ENCODE measurements at places on chromosomes 1 and 21.
A peak's percentile ranks its signal among the peaks of the same experiment; 100 is the strongest.

DNA sequence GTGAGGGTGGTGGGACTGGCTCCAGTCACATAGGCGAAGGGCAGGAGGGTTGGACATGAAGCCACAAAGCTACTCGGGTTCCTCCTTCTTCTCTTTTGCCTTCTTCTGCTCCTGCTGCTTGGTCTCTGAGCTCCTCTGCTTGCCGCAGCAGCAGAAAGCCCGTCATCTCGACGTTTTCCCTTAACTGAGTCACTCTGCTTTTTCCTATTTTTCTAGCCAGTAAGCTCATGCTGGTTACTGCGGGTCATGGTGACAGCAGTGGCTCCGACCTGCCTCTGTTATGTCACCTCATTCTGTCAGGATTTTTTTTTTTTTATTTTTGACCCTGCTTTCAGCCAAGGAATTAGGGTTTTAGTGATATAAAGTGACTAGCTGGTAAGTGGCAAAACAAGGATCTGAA is 2.6 kb upstream of the FMOD start:
- DNase-seq = no peak

DNA sequence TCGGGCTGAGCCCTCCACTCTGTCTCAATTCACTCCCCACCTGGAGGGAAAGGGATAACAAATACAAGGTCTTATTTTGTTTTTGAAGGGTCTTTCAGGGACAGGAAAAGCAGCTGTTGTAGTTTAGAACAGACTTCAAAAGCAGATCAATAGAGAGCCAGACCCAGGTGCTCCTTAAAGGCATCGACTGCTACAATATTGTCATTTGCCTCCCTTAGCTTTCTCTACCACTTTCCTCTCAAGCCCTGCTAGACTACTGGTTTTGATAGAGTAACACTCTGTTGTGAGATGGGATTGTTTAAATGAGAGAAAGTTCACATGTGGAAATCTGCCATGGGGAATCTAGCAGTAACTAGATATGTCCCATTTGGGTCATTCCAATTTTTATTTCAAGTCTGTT is 24.0 kb downstream of the RGS7 start:
- no peak for DNase-seq

GRCh38 chr1:227167276-227168101 is 150.8 kb downstream of the CDC42BPA start:
- DNase-seq = no peak

GRCh38 chr1:46526013-46526690 is 25.3 kb downstream of the KNCN start:
- DNase-seq = no peak

GRCh38 chr1:77541162-77541545 is 141.3 kb downstream of the ZZZ3 start:
- no peak for DNase-seq

DNA sequence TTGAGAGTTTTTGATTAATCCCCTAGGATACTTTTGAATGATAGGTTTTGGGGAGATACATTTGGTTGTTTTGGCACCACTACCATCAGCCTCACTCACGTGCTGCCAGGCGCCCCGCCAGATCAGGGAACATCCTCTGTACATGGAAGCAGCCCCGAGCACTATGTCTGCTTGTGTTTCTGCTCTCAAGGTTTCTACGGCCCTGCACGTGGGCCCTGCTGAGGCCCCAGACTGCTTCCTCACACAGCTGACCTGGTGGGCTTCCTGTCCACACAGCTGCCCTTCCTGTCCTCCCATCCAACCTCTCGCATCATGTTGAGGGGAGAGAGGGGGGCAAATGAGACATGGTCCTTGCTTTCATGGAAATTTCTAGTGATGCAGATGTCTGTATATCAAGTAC is 20.0 kb downstream of the ADARB1 start:
- no peak for DNase-seq

GRCh38 chr1:97245682-97246081 is 524.1 kb downstream of the PTBP2 start:
- DNase-seq = no peak

GRCh38 chr1:188937965-188938551 is 1539.6 kb downstream of the BRINP3 start:
- DNase-seq = no peak

- DNase-seq = peak; percentile 43
Observed at GRCh38 chr1:117366177-117367045, 838 bp upstream of the MAN1A2 start.

- no peak for DNase-seq
Observed at GRCh38 chr1:25773441-25774125, 26.4 kb upstream of the SELENON start.

Measured in smooth muscle cell of the brain vasculature (primary cell).